ENCODE measurements at places on chromosomes 5 and 9.

DNA sequence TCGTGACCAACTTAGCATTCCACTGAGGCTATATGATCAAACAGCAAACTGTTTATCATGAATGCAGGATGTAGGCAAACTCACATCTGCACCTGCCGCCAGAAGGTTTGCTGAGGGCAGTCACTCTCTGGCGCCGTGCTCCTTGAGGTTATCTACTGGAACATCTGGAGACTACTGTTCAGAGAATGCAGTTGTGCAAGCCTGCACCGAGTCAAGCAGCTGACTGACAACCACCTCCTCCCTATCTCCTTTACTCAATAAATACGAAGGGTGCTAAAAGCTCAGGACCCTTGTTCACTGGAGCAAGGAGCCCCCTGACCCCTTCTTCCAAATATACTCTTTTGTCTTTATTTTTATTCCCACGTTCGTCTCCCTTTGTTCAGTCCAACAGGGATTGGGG lies 27.1 kb downstream of the CCDC125 start:
- no peak for DNase-seq

DNA sequence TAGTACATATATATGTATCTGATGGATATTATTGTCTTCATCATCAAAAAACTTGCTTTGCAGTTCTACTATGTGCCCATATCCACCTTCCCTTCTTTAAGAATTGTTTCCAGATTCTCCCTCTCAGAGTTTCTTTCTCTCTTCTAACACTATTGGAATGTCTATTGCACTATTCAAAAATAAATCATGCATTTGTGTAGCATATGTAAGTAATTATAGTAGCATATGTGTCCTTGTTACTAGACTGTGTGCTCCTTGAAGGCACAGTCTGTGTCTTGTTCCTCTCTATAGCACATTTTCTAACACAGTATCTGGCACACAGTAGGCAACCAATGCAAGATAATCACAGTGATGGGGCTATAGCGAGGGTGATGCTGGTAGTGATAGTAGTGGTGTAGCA lies 43.4 kb upstream of the TRIM32 start:
- DNase-seq: no peak

- no peak for DNase-seq
Measured at GRCh38 chr5:173042763-173043107, 13.4 kb upstream of the CREBRF start.

GRCh38 chr5:174807471-174807870 lies 83.1 kb downstream of the MSX2 start:
- DNase-seq: no peak

GRCh38 chr9:127816362-127816725 lies 13.7 kb downstream of the FPGS start:
- no peak for DNase-seq

DNA sequence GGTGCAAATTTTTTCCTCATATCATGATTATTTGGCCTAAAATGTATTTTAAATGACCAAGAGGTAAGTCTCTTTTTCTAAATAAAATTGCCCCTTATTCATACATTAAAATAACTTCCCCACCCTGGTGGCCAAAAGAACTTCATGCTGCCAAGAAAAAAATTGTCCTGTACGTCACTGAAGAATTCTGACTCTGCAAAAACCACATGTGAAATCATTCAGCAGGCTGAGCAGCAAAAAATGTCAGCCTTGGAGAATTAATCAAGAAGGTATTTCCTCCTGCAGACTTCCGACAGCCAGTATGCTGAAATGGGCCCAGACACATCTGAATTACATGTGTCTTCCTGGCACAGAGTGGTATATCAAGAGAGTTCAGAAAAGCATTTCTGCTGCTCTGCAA lies 94.6 kb upstream of the HMHB1 start:
- no peak for DNase-seq

GRCh38 chr5:89932771-89933181 lies 476.8 kb downstream of the CETN3 start:
- no peak for DNase-seq

DNA sequence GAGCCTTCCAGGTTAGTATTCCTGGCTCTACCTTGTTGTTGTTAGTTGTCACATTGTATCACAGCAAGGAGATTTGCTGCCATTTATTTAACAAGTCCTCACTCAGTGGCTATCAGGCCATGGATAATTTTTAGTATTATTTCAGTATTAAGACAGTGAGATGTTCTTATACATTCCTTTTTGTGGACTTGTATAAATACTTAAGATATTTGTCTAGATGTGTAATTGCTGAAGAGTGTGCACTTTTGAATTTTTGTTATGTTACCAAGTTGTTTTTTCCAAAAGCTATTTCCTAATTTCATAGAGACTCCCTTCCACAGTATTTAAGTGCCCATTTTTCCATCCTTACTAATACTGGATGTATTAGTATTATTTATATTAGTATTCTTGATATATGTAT lies 22.0 kb downstream of the SLC36A1 start:
- no peak for DNase-seq

DNA sequence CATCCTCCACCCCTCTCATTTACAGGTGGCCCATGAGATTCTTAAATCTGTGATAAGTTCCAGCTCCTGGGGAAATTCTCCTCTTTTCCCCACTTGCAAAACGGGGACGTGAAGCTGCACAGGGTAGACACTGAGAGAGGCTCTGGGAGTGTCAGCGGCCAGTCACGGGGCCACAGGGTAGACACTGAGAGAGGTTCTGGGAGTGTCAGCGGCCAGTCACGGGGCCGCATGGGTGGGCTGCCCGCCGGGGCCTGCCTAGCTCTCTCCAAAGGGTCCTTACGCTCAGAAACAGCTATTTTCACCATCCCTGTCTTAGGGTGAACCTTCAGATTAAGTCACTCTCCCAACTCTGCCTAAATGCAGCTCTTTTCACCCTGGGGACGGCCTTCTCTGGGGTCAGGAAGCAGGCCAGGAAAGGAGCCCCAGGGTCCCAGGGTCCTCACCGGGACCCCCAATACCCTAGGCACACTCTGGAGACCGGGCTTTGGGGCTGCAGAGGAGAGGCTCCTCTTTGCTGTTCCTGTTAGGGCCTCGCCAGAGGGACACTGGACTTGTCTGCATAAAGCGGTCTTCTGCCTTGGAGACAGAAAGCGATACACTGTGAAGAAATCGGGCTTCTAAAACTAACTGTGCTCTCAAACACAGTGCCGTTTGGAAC lies 1.5 kb downstream of the FAM78A start:
- no peak for DNase-seq

GRCh38 chr5:33267801-33268200 lies 173.0 kb upstream of the TARS1 start:
- no peak for DNase-seq

GRCh38 chr9:137406876-137407589 lies 15.9 kb downstream of the EXD3 start:
- DNase-seq: peak; percentile 25

DNA sequence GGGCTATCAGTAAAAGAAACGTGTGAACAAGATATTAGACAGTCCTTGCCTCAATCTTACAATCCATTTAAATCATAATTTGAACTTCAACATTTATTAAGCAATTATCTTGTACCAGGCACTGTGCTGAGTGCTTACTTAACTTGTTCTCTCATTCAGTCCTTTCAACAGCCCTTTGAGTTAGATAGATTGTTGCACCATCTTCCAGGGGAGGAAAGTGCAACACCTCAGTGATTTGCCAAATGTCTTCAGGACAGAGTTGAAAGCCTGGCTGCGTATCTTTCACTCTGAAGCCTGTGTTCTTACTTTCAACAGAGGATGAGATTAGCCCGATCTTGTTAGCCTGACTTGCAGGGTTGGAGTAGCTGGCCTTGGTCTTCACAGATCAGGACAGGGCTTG lies 34.2 kb upstream of the SUB1 start:
- no peak for DNase-seq

DNA sequence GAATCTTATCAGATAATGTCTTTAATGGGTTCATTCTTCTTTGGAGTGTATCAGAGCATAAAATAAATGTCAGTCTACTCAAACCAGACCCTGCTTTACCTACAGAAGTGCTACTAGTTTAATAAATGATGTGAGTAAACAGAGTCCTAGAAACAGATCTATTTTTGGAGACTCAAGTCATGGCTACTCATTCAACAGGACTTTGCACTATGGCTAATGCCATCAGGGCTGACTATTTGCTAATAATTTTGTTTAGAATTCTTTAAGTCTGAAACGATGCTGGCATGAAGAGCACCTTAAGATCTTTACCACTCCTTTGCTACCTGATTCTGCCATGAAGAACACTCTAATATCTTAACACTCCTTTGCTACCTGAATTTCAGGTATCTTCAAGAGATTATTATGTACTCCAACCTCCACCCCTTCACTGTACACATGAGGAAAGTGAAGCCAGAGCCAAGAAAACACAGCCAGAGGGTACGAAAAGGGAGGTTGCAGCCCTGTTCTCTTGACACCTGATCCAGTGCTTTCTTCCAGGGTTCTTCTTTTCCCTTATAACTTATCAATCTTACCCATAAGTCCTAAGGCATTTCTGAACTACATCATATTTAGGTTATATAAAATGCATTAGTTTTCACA lies 62.4 kb downstream of the ZNF608 start:
- no peak for DNase-seq

DNA sequence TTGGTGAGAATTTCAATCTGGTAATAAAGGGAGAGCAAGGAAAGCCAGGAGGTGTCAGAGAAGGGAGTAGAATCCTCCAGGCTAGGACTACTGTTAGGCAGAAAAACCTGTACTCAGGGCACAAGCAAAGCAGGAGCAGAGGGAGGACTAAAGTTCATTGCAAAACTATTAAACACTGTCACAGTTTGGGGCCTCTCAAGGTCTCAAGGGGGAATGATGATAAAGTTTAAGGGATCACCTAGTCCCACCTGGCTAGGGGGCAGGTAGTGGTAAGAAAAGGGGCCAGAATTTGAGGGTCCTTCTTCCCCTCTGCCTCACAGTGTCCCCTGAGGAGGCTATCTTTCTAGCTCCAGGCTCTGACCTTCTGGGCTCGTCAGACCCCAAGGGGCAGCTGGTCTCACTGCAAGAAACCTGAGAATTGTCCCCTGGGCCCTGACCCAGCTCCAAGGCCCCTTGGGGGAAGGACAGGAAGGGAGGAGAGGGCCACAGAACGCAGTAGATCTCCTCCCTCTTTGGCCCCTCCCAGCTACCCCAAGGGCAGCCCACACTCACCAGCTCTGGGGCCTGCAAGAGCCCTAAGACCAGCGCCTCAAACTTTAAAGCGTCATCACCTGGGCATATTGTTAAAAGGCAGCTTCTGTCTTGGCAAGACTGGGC lies 974 bp downstream of the CCDC69 start:
- peak; percentile 4 for DNase-seq

DNA sequence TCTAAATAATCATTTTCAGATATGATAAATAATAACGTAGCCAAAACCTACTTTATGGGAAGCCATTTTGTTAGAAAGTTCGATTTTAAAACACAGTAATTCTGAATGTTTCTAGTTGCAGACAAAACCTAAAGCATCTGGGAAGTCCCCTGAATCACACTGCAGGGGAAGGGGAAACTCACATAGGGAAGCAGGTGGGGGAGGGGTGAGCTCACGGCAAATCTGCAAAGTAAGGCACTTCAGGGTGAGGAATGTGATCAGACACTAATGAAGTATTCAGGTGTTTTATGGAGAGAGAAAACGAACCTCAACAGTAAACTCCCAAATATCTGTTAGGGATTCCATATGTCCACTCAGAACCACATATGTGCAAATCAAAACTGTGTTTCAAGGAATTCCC lies 70.7 kb downstream of the EPB41L4A start:
- no peak for DNase-seq

GRCh38 chr5:91162534-91163381 lies 220.4 kb downstream of the ARRDC3 start:
- no peak for DNase-seq

GRCh38 chr5:107830750-107831149 lies 160.0 kb upstream of the EFNA5 start:
- DNase-seq: no peak

- DNase-seq: no peak
Measured at GRCh38 chr9:107620236-107620635, 130.7 kb upstream of the KLF4 start.

GRCh38 chr9:1982074-1982473 lies 33.1 kb upstream of the SMARCA2 start:
- DNase-seq: no peak

- peak; percentile 5 for DNase-seq
Measured at GRCh38 chr5:121962958-121963357, 1.2 kb downstream of the SRFBP1 start.

GRCh38 chr5:32173267-32174010 lies 680 bp downstream of the GOLPH3 start:
- DNase-seq: peak; percentile 37

GRCh38 chr5:176676361-176676824 lies 29.1 kb downstream of the TSPAN17 start:
- no peak for DNase-seq

DNA sequence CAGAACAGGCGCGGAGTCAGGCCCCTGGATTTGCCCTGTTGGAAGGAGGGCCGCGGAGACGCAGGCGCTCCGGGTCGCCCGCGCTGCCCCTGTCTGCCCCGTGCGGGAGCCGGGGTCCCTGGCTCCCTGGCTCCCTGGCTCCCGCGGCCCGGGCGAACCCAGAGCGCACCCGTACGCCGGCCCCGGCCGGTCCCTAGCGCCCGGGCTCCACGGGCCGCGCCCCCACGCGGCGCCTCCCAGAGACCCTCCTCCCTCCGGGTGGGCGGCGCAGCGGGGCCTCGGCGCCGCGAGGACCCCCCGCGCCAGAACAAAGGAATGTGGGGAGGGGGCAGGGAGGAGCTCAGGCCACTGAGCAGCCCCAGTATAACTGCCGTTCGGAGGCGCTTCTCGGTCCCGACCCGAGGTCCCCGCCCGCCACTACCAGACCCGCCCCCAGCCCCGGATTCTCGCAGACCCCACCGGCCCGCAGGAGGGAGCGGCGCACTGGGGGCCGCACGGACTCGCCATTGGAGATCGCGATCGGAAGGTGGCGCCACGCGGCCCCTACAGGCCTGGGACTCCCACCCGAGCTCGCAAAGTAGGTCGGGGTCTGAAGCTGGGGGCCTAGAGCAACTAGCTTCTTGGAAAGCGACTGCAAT lies 2.4 kb downstream of the NFIL3 start:
- DNase-seq: peak; percentile 14

GRCh38 chr9:2967766-2968165 lies 123.9 kb upstream of the PUM3 start:
- DNase-seq: no peak

- no peak for DNase-seq
Measured at GRCh38 chr5:14593326-14594021, 11.9 kb downstream of the OTULINL start.

GRCh38 chr5:143456952-143457547 lies 53.6 kb upstream of the NR3C1 start:
- DNase-seq: no peak

GRCh38 chr9:82154573-82154972 lies 166.0 kb downstream of the SPATA31D1 start:
- no peak for DNase-seq

DNA sequence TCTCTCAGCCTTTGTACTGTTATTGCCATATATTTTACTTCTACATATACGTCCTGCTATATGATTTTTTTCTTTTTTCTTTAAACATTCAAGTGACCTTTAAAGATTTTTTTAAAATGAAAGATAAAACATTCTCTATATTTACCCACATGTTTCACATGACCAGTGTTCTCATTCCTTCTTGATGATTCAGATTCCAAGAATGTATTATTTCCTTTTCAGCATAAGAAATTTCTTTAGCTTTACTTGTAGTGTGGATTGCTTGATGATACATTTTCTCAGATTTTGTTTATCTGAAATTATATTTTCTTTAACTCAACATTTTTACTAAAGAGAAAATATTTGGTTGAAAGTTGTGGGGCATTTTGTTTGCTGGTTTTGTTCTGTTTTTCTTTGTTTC lies 792.1 kb downstream of the BRINP1 start:
- DNase-seq: no peak

All from G401 (cell line).